Stimulated activated CD4-positive, alpha-beta T cell treated with anti-CD3 and anti-CD28 coated beads, Interleukin-1b, Interleukin-23, amount 100 ng/mL, for 4 hours (primary cell): ENCODE measurements at places on chromosomes 7 and 10.

- DNase-seq: no peak
These were observed 71.4 kb upstream of the ZNF722 start for GRCh38 chr7:63927261-63927660.

DNA sequence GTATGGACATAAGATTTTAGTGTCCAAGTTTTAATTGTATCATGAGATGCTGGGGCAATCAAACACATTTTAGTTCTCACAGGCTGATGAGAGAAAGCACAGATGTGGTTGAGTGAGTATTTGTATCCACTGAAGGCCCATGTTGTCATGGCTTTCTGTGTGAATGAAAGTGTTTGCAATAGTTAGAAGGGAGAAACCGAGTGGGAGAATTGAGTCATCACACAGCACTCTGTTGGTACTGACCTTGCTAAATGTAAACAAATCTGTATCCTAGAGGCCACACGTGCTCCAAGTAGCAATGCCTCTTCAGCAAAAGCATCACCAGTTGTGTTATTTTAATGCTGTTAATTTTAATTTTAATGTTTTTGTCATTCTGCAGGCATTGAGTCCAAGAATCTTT is 121.2 kb downstream of the EMX2 start:
- DNase-seq: no peak

DNA sequence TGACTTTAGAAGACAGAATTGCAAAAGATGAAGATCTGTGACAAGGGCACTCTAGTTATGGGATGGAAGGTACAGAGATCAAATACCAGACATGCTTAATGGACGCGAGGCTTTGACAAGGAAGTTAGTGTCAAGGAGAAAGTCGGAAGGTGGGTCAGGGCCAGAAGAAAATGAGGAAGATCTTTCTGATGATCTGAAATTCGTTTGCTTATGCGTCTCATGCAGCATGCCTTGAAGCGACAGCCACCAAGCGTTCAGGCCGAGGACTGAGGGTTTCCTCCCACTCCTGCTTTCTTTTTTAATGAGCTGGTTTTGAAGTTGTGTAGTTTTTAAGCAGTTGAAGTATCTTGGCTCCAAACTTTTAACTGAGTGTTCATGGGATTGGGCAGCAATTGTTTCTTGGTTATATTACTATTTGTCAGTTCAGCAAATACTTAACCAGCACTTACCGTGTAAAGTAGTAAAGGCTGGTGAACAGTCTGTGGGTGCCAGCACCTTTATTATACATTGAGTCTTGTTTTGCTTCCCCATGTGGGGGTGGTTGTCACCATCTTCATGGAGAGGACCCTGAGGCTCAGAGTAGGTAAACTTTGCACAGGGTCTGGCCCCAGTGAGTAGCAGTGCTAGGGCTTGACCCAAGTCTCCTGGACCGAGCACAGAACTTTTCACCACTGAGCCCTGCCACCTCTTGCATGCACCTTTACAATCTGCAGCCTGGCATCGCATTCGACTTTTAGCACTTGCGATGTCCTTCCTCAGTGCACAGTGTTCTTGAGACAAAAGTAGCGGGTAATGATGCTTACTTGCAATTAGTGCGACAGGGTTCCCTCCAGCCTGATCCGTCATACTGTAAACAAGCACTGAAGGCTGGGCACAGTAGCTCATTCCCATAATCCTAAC is 14.3 kb upstream of the BHLHA15 start:
- no peak for DNase-seq

- no peak for DNase-seq
These were observed 1.1 kb downstream of the NDUFB2 start for GRCh38 chr7:140697447-140698143.

- no peak for DNase-seq
These were observed 145.1 kb downstream of the ADRA2A start for GRCh38 chr10:111221682-111222480.

GRCh38 chr7:70589010-70589409 is 542.9 kb upstream of the GALNT17 start:
- DNase-seq: no peak

DNA sequence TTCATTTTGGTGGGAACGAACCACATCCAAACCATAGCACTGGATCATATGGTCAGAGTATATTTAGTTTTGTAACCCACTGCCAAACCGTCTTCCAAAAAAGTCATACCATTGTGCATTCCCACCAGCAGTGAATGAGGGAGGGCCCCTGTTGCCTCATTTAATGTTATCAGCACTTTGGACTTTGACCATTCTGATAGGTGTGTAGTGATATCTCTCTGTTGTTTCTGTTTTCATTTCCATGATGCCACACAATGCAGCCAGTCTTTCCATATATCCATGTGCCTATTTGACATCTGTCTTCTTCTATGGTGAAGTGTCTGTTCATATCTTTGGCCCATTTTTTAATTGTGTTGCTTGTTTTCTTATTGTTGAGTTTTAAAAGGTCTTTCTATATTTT is 105.0 kb upstream of the PPP2R2D start:
- DNase-seq: no peak

GRCh38 chr10:95391164-95391563 is 100.4 kb upstream of the PDLIM1 start:
- no peak for DNase-seq

GRCh38 chr10:74153123-74153522 is 2.1 kb downstream of the ADK start:
- DNase-seq: no peak

- DNase-seq: no peak
These were observed 209.9 kb upstream of the TBX20 start for GRCh38 chr7:35463751-35464150.

- peak; percentile 45 for DNase-seq
These were observed 5.0 kb upstream of the ANKRD61 start for GRCh38 chr7:6026011-6026819.

DNA sequence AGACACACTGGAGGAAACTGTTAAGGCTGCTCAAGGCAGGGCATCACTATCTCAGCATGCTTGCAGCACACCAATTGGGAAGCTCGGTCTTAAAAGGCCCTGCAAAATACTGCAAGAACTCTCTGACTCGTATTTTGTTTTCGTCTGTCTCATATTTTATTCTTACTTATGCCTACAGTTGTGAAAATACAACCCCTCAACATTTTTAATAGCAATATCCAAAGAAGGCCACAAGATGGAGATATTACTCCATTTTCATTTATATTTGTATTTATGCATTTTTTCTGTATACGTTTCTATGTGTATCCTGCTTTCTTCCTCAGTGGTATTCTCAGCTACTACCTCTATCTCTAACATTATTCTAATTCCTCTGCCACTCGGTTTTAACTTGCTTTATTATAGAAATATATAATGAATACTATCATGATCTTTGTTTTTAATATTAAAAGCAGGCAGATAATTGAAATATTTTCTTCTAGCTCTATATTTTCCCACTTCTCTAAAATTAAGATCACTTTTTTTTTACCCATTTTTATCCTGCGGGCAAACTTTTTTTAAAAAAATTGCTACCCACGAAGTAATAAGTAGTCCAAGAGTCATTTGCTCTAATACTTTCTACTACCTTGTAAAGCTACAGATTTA is 10.0 kb downstream of the DNAJC1 start:
- no peak for DNase-seq

- no peak for DNase-seq
These were observed 287.8 kb downstream of the PHF14 start for GRCh38 chr7:11261470-11261869.
